ENCODE measurements at places on chromosomes 2 and 18.

- peak; percentile 13 for DNase-seq
These were observed 128.6 kb upstream of the NYAP2 start for GRCh38 chr2:225270861-225271260.

DNA sequence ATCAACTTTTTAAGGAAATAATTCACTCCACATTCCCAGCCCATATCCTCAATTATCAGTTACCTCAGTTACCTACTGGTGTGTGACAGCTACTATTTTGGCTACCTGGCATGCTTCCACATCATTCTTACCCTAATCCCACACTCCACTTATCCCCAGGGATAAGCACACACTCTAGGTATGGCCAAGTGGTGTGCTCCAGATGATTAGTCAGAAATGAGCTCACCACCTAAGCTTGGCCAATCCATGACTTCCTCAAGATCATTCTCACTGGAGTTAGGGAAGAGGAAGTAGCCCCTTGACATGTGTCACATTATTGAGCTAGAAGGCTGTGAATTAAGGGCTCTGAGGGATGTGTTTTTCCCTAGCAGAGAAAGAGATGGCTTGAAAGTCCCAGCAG lies 20.9 kb upstream of the SMAD4 start:
- DNase-seq = no peak

DNA sequence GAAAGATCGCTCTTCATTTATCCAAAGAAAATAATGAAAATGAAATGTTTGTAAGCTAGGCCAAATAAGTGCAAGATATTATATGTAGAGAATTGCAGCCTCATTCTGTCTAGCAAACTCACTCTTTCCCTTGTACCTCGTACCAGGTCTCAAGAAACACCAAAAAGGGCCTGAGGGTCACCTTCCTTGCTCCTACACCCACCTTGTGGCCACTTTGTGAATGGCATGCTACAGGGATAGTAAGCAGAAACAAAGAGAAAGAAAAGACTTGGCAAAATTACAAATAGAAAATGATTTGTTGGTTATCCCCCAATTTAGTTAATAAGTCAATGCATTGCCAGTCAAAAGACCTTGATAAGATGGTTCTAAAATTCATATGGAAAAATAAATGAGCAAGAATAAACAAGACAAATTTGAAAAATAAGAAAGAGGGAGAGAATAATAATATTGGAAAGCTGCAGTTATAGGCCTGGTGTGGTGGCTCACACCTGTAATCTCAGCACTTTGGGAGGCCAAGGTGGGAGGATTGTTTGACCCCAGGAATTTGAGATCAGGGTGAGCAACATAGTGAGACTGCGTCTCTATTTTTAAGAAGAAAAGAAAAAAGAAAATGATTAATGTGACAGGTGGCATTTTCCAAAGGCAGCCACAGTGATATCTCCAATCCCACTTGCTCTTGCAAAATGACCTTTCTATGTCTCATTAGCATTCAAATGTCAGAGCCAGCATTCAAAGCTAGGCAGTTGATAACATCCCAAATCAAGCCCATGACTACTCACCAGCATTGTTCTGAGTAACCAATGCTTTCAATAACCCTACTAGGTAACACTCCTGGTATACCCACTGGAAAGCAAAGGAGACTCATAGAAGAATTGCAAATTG lies 38.8 kb upstream of the BMP10 start:
- DNase-seq = peak; percentile 60

DNA sequence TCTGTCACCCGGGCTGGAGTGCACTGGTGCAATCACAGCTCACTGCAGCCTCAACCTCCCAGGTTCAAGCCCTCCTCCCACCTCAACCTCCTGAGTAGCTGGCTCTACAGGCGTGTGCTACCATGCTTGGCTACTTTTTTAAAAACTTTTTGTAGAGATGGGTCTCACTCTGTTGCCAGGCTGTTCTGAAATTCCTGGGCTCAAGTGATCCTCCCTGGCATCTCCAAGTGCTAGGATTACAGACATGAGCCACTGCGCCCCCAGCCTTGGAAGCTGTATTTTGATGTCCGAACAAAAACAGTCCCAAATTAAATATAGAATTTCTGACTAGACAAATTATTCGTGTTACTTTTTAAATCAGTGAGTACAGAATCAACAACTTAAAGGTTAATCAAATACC lies 97.4 kb downstream of the ZNF516 start:
- no peak for DNase-seq

- no peak for DNase-seq
These were observed 436.4 kb upstream of the SALL3 start for GRCh38 chr18:78543201-78543725.

- no peak for DNase-seq
These were observed 11.9 kb upstream of the MSGN1 start for GRCh38 chr2:17804358-17804757.

- DNase-seq = peak; percentile 44
These were observed 1.2 kb downstream of the RAPH1 start for GRCh38 chr2:203533676-203534591.

- no peak for DNase-seq
These were observed 16.1 kb downstream of the SERPINB5 start for GRCh38 chr18:63492851-63493250.

DNA sequence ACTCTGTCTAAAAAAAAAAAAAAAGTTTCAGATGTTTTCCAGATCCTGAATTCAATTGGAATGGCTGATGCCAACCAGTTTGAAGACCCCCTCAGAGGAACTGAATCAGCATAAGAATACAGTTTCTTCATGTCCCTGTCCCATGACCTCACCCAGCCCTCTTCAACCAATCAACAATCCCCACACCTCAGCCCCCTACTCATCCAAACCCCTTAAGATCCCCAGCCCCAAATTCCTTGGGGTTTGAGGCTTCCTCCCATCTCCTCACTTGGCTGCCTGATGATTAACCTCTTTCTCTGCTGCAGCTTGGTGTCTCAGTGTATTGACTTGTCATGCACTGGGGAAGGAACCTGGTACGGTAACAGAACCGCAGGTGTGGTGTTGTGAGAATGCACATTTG lies 97.6 kb upstream of the CABLES1 start:
- no peak for DNase-seq

DNA sequence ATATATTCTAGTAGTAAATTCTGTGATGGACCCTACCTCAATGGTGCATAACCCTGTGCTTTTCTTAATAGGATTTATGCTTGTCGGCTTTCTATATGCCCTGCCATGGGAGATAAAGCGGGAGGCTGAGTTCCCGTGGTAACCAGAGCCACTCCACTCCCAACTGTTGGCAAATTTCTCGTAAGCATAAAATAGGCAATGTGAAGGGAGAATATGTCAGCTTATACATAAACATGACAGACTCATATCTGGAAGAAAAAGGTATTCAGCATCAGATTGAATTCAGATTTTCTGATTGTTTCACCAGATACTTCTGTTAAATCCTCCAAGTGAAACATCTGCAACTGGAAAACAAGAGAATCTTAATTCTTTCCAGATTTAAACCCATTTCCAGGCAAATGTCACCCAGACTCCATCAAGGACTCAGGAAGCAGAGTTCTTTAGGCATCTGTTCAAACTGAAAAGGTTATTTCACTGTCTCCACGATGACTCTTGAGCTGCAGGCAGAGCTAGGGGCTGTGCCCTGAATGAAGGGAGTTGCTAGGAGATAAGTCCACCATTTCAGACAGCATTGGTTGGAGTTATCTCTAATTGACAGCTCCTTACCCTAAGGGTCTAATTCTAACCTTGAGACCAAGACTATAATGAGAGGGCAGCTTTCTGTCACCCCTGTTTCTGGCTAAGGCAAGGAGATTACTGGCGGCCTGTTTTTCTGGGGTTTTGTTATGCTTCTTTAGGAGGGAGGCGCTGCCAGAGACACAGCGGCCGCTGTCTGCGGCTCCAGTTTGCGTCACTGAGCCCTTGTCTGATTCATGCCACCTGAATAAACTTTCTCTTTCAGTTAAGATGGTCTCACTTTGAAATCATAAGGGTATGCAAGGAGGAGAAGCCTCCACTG lies 381.3 kb downstream of the SOX11 start:
- peak; percentile 50 for DNase-seq

GRCh38 chr2:46798998-46799698 lies 116.5 kb downstream of the MCFD2 start:
- no peak for DNase-seq

GRCh38 chr18:74197705-74198341 lies 49.5 kb downstream of the TIMM21 start:
- peak; percentile 82 for DNase-seq

DNA sequence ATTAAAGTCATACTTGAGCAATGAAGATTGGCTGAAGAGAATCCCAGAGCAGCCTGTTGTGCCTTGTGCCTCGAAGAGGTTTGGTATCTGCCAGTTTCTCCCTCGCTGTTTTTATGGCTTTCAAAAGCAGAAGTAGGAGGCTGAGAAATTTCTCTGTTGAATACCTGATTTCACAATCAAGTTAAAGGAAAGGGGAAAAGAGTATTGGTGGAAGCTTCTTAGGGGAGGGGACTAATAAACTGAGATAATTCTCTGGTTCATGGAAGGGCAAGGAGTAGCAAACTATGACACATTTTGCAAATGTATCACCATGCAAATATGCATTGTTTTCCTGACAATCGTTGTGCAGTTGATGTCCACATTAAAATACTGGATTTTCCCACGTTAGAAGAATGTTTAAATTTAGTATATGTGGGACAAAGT lies at the start of gene IL1B:
Gene IL1B (minus strand): TSS at position 85 of the 423 bp plus-strand sequence. CDS start 550 bp downstream, outside the sequence.
- DNase-seq = no peak

- DNase-seq = no peak
These were observed 17.8 kb upstream of the ASAP2 start for GRCh38 chr2:9188823-9189222.

DNA sequence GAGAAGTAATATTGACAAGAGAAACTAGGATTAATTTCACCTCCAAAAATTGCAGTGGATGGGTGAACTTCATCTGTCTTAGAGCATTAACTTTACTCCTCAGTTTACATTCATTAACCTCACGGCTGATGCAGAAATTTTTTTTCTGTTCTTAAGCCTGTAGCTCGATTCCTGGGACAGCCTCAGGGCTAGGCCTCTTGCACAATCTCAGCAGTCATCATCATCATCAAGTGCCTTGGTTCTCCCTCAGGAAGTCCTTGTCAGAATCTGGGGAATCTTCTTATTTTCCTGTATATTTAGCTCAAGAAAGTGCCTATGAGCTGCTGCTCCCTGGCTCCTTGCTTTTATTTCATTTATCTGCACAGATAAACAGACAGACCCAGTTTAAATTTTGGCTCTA lies 1272.2 kb upstream of the LRRTM1 start:
- no peak for DNase-seq

GRCh38 chr2:46331109-46331766 lies 34.0 kb downstream of the EPAS1 start:
- DNase-seq = peak; percentile 44

DNA sequence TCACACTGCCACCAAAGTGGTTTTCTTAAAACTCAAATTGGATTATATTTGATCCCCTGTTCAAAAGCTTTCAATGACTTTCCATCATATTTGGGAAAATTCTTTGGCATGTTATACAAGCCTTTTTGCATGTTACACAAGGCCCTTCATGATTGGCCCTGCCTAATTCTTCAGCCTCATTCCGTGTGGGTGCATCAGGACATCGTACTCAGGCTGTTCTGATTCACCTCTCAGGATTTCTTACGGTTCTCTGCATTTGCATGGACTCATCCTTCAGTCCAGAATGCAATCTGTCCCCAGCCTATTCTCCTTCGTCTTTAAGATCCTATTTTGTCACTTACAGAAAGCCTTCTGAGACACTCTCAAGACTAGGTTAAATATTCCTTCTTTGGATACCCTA lies 107.8 kb downstream of the LYPD1 start:
- DNase-seq = no peak

DNA sequence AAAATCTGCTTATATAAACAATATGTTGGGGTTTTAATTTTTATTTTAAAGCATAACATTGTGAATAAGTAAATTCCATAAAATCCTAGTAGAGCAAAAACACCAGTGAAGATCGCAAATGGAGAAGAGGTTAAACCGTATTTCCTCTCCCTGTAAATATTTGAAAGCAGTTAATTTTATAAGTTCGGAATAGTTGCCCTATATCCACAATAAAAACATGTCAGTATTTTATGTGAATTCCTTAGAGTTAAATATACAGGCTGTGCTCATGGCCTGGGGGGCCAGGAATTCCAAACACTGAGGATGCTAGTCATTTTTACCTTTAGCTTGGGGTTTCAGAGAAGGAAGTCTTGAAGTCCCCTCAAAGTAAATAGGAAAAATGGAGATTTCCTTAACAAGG lies 135.0 kb downstream of the FIGN start:
- DNase-seq = no peak

- DNase-seq = no peak
These were observed 243.6 kb upstream of the CXCR4 start for GRCh38 chr2:136361521-136361920.

GRCh38 chr2:142873831-142874287 lies 3.6 kb upstream of the KYNU start:
- no peak for DNase-seq

DNA sequence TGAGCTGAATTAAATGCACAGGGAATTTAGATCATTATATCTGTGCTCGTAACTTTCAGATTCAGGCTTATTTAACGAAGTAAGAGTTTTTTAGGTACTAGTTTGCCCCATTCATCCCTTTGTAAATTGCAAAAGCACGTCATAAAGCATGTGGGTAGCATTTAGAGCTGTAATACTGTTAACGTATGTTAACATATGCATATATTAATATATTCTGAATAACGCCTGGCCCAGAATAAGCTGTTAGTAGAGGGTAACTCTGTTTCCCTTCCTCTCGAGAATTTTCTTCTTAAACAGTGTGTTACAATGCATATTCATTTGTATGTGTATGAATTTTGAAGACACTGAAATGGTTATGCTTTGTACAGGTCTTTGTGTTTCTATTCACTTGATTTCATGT lies 30.5 kb downstream of the KDM3A start:
- no peak for DNase-seq

GRCh38 chr2:111100765-111101162 lies 19.9 kb upstream of the BCL2L11 start:
- DNase-seq = no peak

DNA sequence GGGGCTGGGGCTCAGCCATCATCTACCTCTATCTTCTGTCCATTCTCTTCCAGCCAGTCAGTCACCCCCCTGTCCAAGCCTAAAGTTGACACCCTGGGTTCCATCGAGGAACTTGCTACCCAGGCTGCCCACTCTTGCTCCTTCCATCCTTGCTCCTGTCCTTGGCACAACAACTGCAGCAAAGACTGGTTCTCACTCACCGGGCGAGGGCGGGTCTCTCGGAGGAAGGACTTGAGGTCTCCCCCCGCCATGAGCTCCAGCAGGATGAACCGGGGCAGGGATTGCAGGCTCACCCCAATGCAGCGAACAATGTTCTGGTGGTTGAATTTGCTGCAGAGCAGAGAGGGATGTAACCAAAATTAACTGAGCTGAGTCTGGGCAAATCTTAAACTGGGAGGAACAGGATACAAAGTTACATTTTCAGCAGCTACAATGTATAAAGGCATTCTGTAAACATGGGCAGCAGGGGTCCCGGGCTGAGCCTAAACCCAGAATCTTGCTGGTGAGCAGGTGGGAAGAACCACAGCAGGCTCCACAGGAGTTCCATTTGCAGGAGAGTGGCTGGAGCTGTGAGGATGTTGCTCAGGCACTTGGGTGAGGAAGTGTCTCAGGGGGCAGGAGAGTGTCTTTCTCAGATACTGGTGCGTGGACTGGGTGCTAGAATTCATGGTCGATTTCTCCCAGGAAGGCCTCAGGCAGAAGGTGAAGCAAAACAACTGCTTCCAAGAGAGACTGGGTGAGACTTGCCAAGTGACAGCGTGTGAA lies 105.5 kb downstream of the CLIP4 start:
- DNase-seq = no peak

All from small intestine (tissue), 16 donors.